ENCODE measurements at places on chromosomes 4 and X.

DNA sequence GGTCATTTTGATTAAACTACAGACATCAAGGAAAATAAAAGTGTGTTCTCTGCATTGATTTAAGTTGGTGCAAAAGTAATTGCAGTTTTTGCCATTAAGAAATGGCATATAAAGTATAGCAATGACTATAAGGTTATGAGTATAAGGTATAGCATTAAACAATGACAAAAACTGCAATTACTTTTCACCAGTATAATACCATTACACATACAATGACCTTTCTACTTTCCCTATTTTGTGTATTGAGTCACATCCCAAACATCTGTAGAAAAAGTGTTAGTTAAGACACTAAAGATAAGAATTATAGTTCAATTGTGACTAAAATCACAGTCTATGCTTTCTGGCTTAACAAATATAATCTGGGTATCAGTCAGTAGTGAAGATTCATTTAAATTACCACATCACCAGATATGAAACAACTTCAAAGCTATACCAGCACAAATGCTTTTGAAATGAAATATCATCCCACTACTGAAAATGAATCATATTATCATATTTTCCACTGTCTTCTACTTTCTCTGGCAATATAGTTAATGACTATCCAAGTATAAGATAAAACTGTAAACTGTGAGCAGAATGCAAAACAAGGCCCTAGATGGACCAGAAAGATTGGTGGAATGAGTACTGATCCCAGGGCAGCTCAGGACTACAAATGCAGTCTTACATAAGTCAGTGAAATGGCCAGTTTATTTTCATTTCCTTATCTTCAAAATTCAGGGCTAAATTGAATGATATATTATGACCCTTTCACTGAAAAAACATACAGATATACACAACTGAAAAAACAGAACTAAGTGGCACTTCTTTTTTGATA is 241.1 kb downstream of the ANTXR2 start:
- no peak for DNase-seq

GRCh38 chr4:155604718-155605626 is 61.7 kb upstream of the GUCY1A1 start:
- DNase-seq = peak; percentile 65

GRCh38 chr4:48173056-48173991 is 39.3 kb upstream of the TXK start:
- DNase-seq = peak; percentile 85

GRCh38 chr4:77190053-77190452 is 33.0 kb downstream of the CCNG2 start:
- no peak for DNase-seq

DNA sequence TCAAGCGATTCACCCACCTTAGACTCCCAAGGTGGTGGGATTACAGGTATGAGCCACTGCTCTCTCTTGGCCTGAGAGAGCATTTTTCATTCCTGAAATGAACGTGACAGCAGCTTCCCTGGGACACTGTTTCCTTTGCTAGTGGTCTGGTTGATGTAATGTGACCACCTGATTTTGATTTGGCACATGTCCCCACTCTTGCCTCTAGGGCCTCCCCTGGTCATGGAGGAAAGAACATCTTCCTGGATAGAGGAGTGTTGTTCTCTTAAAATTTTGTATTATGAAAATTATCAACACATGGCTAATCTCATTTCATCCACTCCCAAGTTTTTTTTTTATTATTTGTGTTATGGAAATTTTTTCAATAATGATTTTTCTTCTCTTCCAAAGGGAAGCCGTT is 23.8 kb downstream of the SLC9B2 start:
- DNase-seq = no peak

GRCh38 chr4:88075336-88075735 is 67.9 kb downstream of the PKD2 start:
- DNase-seq = no peak

- DNase-seq = no peak
Observed at GRCh38 chr4:40199999-40200874, 3.4 kb downstream of the RHOH start.

DNA sequence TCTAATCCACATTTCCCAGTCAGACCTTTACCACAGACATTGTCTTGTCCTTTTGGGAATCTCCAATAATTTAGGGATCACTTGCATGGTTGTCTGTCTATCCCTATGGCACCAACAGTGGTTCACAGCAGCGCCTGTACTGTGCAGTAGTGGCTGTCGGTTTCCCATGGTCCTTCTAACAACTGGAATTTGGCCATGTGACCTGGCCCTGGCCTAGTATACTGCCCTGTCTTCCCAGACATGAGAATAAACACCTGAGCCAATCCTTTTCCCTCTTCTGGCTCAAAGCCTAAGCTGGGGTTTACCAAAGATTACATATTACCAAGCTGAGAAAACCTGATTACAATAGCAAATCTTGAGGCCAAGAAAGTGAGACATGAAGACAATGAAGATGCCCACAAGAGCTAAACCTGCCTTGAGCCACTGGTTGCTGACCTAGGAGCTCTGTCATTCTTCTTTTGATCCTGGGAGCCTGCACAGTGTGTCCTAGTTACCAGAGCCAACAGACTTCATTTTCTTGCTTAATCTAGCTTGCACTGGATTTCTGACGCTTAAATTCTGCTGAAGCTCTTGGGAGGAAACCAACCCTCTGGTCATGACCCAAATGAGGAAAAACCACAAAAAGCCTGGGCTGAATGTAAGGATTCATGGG is 92.1 kb downstream of the SCD5 start:
- DNase-seq = no peak

- no peak for DNase-seq
Observed at GRCh38 chr4:961351-962230, 11.8 kb downstream of the DGKQ start.

DNA sequence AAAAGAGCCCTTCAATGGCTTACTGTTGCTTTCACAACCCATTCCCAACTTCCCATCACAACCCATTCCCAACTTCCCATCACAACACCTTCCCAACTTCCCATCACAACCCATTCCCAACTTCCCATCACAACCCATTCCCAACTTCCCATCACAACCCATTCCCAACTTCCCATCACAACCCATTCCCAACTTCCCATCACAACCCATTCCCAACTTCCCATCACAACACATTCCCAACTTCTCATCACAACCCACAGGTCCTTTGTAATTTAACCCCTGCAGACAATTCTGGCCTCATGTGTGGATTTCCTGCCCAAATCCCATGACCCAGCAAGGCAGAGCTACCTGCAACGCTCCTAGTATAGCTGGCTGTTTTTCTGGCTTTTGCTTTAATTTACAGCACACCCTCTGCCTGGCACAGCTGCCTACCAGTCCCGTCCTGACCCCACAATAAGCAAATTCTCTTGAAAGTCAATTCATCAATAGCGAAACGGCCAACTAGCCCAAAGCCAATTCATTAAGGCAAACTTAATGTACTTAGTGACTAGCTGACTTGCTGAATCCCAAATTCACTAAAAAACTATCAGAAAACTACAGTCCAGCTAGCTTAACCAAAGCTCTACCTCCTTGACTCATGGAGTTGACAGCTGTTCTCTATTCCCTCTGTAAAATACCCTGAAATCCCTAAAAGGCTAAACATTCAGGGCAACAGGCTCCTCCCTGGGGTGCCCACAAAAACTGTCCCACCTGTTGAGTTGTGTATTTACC is 75.6 kb downstream of the AFAP1 start:
- no peak for DNase-seq

GRCh38 chrX:34612036-34612435 is 45.0 kb downstream of the TMEM47 start:
- DNase-seq = no peak

- no peak for DNase-seq
Observed at GRCh38 chrX:49829016-49829415, at the start of gene PAGE4. Gene PAGE4 (plus strand): TSS chrX:49829303. CDS start chrX:49830429, 1,126 bp downstream.

GRCh38 chrX:9786798-9787635 is 788 bp downstream of the SHROOM2 start:
- peak; percentile 0 for DNase-seq

GRCh38 chrX:124497386-124497785 is 151.0 kb downstream of the SH2D1A start:
- no peak for DNase-seq

DNA sequence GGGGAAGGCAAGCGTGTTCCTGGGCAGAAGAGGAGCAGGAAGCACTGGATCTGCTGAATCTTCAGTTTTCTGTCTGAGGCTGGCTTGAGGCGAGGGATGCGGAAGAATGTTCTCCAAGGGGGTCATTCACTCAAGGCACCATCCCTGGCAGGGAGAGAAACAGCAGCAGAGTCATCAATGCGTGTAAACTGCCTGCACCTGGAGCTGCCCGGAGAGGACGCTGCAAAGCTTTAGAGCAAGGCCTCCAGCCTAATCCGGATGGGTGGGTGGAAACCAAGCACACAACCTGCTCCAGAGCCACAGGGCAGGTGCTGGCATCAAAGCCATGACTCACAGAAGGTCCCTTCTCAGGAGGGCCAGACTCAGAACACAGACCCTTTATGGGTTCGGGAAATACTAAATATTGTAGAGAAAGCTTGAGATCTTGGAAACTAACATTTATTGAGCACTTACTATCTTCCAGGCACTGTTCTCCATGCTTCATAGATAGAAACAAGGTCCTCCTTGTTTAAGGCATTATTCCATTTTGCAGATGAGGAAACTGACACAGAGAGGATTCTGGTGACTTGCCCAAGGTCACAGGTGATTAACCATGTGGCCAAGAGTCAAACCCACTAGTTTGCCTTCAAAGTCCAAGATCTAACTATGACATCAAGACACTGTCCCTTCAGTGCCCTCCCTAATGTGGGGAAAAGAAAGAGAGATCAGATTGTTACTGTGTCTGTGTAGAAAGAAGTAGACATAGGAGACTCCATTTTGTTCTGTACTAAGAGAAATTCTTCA is 7.7 kb downstream of the PROM1 start:
- no peak for DNase-seq

GRCh38 chr4:77960367-77960766 is 96.8 kb upstream of the FRAS1 start:
- no peak for DNase-seq

DNA sequence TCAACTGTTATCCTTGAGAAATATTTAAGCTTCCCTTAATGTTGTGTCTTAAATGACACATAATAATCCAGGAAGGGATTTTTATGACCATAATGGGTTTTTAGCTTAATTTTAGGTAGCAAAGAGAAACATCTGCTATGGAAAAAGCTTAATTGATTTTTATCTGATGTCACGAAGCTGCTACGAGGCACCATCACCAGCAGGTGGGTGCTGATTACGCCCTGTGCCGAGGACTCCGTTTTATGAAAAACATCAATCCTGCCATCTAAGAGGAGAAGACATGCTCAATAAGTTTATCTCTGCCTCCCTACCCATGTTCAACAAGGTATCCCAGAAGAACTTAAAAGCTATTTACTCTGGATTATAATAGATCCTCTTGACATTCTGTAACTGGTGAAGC is 280.6 kb upstream of the ZFP42 start:
- no peak for DNase-seq

GRCh38 chr4:87196146-87196545 is 24.3 kb downstream of the KLHL8 start:
- DNase-seq = no peak

GRCh38 chr4:142402900-142403299 is 443.2 kb downstream of the INPP4B start:
- DNase-seq = no peak

DNA sequence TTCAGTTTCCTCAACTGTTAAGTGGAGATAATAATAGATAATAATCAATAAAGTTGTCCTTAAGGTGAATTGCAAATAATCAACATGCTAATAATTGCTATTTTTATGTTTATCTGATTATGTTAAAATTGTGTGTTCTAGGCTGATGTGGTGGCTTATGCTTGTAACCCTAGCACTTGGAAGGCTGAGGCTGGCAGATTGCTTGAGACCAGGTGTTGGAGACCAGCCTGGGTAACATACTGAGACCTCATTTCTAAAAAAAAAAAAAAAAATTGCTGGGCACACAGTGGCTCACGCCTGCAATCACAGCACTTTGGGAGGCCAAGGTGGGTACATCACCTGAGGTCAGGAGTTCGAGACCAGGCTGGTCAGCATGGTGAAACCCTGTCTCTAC is 175.2 kb downstream of the GC start:
- DNase-seq = no peak

DNA sequence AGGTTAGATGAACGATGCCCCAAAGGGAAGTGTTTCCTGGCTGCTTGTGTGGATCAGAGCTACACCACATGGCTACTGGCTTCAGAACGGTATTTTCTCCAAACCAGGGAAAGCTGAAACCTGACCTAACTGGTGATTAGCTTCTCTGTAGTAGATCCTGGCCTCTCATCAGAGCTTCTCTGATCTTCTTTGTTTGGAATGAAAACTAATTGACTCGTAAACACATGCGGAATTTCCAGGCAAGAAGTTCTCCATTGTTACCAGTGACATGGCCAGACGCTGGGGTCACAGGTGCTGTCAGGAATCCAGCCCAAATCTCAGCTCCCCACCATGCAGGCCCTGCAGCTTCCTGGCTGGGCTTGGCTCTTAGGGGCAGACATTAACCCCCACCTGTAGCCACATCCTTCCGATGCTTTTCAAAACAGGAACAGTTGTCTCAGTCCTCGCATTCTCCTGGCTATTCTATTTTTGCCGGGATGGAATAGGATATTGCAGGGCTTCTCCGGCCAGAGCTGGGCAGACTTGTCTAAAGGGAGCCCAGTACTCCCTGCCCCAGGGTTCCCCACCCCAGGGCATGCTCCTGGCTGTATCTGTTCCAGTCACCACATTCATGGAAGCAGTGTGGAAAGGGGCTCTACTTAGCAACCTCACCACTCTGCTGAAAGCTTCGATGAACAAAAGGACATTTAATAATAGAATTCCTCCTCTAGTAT is 305.4 kb upstream of the F9 start:
- DNase-seq = no peak

GRCh38 chr4:74755486-74755885 is 38.8 kb downstream of the BTC start:
- DNase-seq = no peak

DNA sequence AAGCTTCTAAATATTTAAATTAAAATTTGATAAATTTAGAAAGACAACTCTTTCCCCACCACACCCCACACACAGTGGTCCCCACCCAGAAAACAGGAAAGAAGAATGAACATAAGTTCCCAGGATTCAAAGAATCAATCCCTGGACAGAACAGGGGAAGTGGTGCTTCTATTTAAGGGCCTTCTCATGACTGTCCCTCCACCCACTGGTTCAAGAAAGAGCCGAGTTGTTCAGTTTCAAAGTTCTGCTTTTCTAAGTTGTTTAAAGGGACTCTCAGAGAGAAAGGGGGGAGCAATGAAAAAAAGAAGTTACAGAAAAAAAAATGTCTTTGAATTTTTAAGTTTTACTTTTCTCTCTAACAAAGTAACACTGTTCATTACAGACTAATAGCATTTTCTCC is 195.8 kb downstream of the PDGFC start:
- DNase-seq = no peak

GRCh38 chr4:88226143-88226542 is 58.2 kb downstream of the PPM1K start:
- DNase-seq = no peak
